ENCODE measurements at places on chromosomes 1 and 21. TPM values are rescaled to one million over a fixed set of nuclear protein-coding genes. Genes with fewer than 3 reads are reported as not detected.
A peak's percentile ranks its signal among the peaks of the same experiment; 100 is the strongest.

The OR10J1 gene
- not detected for total RNA-seq

- H3K36me3 ChIP-seq: no peaks in the 10 kb centered on the region
- no peaks in the 10 kb centered on the region for H3K4me1 ChIP-seq
- H3K27me3 ChIP-seq: peaks cover 1% of the 10 kb centered on the region
Observed at GRCh38 chr1:222784916-222785315, 29.9 kb upstream of the DISP1 start.

DNA sequence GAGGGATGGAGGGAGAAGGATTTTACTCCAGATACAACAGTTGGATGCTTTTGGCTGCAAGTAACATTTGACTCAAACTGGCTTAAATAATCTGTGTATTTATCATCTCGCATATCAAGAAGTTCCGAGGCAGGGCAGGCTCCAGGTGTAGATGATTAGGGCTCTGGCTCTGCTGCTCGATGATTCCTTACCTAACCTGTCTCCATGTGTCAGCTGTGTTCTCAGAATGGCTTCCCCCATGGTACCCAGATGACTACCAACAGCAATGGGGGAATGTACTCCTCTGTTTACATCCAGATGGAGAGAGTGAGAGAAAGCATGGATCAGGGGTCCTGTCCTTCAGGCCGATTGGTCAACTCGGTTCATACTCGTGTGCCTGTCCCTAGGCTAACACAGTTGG lies 90.4 kb upstream of the AKT3 start:
- peaks cover 3% of the 10 kb centered on the region for H3K4me1 ChIP-seq
- H3K27me3 ChIP-seq: peaks cover 7% of the 10 kb centered on the region
- DNase-seq: no peak
- H3K27ac ChIP-seq: no peak overlapping the region
- H3K36me3 ChIP-seq: no peaks in the 10 kb centered on the region

GRCh38 chr1:27968692-27969091 lies 8.9 kb downstream of the XKR8 start:
- no peaks in the 10 kb centered on the region for H3K4me1 ChIP-seq
- no peaks in the 10 kb centered on the region for H3K36me3 ChIP-seq
- DNase-seq: no peak
- H3K27me3 ChIP-seq: no peaks in the 10 kb centered on the region

The SLC9C2 gene
- not detected for total RNA-seq

The NTRK1 gene
- total RNA-seq: 0.24 TPM

The PBX1 gene
- 118 TPM for total RNA-seq

The SKI gene
- total RNA-seq: 87.6 TPM

The AGT gene
- total RNA-seq: not detected

The FCAMR gene
- total RNA-seq: not detected

The KRTAP13-2 gene
- not detected for total RNA-seq

GRCh38 chr1:24708938-24709337 lies 36.3 kb upstream of the CLIC4 start:
- peaks cover 5% of the 10 kb centered on the region for H3K4me1 ChIP-seq
- no peaks in the 10 kb centered on the region for H3K27me3 ChIP-seq
- no peak overlapping the region for H3K4me3 ChIP-seq
- no peak for DNase-seq
- no peak overlapping the region for H3K27ac ChIP-seq

The TRPM2 gene
- total RNA-seq: 0.28 TPM

- DNase-seq: no peak
- no peak overlapping the region for H3K27ac ChIP-seq
- no peak overlapping the region for H3K4me3 ChIP-seq
- no peaks in the 10 kb centered on the region for H3K4me1 ChIP-seq
- H3K27me3 ChIP-seq: no peaks in the 10 kb centered on the region
- H3K36me3 ChIP-seq: no peaks in the 10 kb centered on the region
Observed at GRCh38 chr1:209710847-209711246, 6.2 kb downstream of the HSD11B1 start.

- H3K27me3 ChIP-seq: no peaks in the 10 kb centered on the region
- no peak overlapping the region for H3K4me3 ChIP-seq
- no peak overlapping the region for H3K27ac ChIP-seq
- H3K36me3 ChIP-seq: no peaks in the 10 kb centered on the region
Observed at GRCh38 chr1:22037520-22037919, 15.0 kb upstream of the CDC42 start.

DNA sequence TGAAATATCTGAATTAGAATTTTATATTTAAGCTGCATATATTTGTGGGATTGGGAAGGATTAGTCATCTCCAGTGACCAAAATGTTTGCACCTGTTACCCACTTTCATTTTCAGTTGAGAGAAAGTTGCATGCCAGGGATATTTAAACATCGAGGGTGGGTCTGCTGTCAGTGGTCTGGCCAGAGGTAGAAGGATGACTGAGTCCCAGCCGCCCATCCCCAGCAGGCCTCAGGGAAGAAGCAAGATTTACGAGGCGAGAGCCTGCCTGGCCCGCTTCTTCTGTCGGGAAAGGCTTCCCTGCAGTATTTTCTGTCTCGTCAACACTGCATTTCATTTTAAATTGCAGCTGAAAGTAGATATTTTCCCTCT lies 1.4 kb upstream of the MAN1C1 start:
- H3K4me1 ChIP-seq: peaks cover 25% of the 10 kb centered on the region
- H3K27ac ChIP-seq: no peak overlapping the region
- H3K27me3 ChIP-seq: peaks cover 9% of the 10 kb centered on the region
- no peak overlapping the region for H3K4me3 ChIP-seq
- H3K36me3 ChIP-seq: no peaks in the 10 kb centered on the region
- peak; percentile 16 for DNase-seq

The RGS1 gene
- total RNA-seq: not detected

All from H1 (cell line).